ENCODE measurements at places on chromosomes 5 and 9.

- no peak for DNase-seq
These were observed at the start of gene BICD2 for GRCh38 chr9:92764381-92764987. TSS of gene BICD2 (minus strand) at chr9:92764833. CDS start at chr9:92764744, 89 bp downstream.

DNA sequence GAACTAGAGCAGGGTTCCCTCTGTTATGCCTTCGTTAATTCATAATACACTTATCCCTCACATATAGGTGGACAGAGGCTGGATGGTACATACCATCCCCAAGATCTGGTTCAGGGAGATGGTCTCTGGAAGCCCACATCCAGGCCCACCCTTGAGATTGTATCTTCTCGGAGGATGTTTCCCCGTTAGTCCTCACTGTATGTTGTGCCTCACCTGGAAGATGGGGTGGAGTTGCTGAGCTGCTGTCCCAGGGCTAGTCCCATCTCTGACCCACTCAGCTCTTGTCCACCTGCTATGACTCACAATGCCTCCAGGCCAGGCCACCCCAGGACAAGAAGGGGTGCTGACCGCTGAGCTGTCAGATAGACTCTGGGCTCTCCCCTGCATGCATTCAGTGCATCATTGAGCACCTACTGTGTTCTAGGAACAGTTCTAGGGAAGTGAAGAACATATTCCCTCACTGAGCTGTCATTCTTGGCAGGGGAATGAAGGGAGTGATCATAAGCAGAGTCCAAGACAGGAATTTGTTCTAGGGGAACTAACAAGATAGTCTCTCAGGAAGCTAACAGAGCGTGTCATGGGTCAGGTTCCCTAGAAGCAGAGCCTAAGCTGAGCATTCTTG is at the start of gene CBY3:
Gene CBY3, minus strand, starts transcription at position 255 of the 622 bp plus-strand sequence. Its CDS starts 116 bp downstream, at position 139.
- no peak for DNase-seq

- no peak for DNase-seq
These were observed 110.3 kb downstream of the ST8SIA4 start for GRCh38 chr5:100792781-100793180.

- no peak for DNase-seq
These were observed 49.4 kb downstream of the FBXW11 start for GRCh38 chr5:171956887-171957495.

DNA sequence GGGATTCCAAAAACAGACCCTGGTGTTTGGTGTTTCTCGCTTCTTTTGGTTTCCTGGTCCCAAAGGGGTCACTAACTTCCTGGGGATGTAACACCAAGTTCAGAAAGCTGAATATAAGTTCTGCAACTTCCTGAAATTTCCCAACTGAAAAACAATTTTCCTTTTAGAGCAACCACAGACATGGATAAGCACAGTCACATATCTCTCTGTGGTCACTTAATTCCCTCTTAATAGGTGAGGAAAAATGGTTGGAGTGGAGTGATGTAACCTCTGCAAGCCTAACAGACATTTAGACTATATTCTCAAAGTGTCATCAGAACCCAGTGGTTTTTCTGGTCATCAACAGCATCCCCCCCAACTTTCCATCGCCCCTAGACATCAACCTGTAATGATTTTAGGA is 135.3 kb downstream of the PRELID2 start:
- no peak for DNase-seq

GRCh38 chr5:174097486-174098185 is 52.1 kb downstream of the NSG2 start:
- no peak for DNase-seq
